CD8-positive, alpha-beta memory T cell (primary cell): ENCODE measurements at places on chromosomes 1 and 21.

- DNase-seq, result no peak
Observed at GRCh38 chr1:220892997-220893700, 13.9 kb downstream of the HLX start.

- no peak for DNase-seq
Observed at GRCh38 chr1:970242-970972, 4.1 kb downstream of the PLEKHN1 start.

GRCh38 chr1:77797991-77798390 is 18.5 kb downstream of the MIGA1 start:
- no peak for DNase-seq

GRCh38 chr1:160797861-160798273 is 1.9 kb downstream of the LY9 start:
- peak; percentile 74 for DNase-seq

GRCh38 chr1:59541891-59542290 is 245.0 kb downstream of the FGGY start:
- no peak for DNase-seq

- DNase-seq, result no peak
Observed at GRCh38 chr1:235215453-235215852, 54.4 kb upstream of the RBM34 start.

DNA sequence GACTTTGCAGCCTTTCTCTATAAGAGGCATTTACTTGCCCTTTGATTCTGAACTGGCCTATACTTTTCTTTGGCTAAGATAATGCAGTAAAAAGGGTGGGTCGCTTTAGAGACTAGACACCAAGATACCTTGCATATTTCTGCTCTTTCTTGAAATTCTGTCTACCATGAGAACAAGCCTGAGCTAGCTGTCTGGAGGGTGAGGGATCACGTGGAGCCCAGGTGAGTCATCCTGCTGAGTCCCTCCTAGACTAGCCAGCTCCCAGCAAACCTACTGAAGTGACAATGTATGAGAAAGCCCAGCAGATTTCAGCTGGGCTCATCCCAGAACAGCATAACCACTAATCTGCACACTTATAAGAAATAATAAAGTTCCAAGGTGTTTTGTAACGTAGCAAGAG is 408.0 kb upstream of the KAZN start:
- DNase-seq, result no peak

DNA sequence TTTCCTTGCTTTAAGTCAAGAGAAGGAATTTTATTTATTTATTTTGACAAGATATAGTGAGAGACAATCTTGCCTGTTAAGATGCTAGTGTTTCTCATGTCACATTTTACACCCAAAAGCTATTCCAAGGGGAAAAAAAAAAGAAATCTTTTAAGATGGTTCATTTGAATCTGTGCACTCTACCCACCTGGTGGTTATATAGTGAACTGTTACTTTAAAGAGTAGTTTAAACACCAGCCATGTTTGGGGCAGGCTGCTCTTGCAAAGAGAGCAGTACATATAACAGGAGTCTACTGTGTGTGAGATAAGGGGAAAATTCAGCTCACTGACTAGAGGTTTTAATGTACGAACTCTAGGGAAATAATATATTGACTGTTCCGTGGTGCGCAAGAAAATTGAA is 3.3 kb upstream of the ELAVL4 start:
- DNase-seq, result no peak

- no peak for DNase-seq
Observed at GRCh38 chr1:34070201-34070836, 94.7 kb downstream of the CSMD2 start.

DNA sequence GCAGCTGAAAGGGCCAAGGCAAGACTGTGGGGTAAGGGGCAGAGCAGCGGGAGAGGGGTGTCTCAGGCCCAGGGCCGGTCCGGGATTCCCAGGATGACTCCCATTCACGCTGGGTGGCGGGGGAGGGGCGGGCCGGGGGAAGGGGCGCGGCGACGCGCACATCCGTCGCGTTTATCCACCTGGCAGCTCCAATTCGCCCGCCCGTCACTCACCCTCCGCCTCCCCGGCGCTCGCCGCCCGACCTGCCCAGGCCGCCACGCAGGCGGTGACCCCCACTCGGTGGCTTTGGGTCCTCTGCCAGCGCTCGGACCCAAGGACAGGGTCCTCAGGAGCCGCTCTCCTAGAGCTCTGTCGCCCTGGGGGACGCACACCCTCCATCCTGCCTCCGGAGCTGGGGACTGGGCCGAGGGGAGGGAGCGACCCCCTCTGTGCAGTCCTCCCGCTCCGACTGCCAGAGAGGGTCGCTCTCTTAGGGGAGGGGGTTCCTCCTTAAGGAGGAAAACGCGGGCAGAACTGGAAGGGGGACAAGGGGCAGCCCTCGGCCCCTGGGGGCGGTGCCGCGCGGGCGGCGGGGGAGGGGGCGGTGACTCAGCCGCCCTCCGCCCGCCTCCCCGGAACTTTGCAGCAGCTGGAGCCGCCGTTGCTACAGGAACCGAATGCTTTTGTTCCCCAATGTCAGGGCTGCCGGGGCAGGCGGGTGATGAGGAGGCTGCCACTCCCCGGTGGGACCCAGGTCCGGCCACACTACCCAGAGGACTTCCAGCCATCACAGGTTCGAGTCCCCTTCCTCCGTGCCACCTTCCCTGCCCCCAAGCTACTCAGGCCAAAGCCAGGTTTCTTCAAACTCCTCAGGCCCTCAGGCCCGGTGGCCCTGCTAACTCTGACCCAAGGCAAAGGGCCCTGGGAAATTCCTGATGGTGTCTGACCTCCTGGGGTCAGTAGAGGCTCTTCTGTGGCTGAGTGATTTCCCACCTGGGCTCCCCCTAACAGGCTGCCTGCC is 3.4 kb downstream of the ADGRB2 start:
- DNase-seq, result peak; percentile 55

- DNase-seq, result no peak
Observed at GRCh38 chr1:23957096-23957495, 2.5 kb upstream of the PNRC2 start.

DNA sequence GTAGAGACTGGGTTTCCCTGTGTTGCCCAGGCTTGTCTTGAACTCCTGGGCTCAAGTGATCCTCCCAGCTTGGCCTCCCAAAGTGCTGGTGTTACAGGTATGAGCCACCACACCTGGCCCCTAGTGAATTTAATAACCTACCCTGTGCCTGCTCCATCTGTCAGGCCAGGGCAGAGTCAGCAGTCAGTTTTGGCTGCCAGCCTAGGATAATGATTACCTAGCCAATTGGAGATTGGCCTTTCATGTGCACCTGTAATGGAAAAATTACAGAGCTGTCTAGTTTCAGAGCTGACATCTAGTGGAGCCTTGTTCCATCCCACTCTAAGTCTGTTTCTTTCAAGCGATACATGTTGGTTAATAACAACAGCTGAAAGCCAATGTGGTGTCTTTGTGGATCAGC is 92.0 kb downstream of the DIRAS3 start:
- no peak for DNase-seq

DNA sequence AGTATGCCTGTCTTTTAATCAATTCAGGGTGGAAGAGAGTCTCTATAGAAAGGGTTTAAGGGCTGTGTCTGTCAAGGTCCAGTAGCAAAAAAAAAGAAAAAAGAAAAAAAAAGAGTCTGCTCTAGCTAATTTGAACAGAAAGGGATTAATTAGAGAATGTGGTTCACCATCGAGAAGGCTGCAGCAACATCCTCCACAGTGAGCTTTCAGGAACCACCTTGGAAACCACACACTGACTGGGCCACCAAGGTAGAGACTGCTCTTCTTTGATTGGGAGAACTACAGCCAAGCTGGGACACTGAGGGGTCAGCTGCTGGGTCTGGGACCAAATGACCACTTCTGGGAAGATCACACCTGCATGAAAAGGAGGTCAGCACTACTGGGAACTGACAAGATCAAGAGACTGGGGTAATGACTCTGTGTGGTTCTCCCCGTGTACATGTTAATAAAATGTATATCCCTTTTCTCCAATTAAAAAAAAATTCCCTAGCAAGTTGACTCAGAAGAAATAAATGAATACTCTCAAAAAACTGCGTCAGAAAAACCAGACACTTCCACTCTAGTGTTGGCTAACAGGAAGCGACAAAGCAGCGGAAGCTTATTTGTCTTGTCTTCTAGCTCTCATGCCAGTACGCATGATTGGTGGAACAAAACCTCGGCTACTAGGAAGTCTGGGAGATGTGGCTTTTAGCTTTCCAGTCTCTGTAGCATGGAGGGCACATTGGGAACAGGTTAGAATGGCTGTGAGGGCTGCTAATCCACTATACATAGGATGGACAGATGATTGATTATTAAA is 60.0 kb upstream of the IVNS1ABP start:
- no peak for DNase-seq

GRCh38 chr1:10490286-10490970 is 15.7 kb downstream of the PEX14 start:
- DNase-seq, result no peak

GRCh38 chr1:55034476-55035133 is 4.7 kb upstream of the PCSK9 start:
- no peak for DNase-seq
